Renal cortical epithelial cell (primary cell): ENCODE measurements at places on chromosomes 4 and X.

DNA sequence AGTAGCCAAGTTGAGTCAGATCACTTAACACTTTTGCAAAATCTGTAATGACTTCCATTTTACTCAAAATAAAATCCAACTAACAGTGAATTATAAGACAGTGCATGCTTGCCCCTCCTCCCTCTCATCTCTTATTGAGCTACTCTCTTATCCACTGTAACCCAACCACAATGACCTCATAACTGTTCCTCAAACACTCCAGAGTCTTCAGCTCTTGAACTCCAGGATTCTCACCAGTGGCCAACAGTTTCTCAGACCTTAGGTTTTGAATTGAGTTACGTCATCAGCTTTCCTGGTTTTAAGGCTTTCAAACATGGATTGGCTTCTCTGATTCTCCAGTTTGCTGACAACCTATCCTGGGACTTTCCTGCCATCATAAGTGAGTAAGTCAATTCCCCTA lies 938.3 kb downstream of the RAB28 start:
- no peak for DNase-seq

DNA sequence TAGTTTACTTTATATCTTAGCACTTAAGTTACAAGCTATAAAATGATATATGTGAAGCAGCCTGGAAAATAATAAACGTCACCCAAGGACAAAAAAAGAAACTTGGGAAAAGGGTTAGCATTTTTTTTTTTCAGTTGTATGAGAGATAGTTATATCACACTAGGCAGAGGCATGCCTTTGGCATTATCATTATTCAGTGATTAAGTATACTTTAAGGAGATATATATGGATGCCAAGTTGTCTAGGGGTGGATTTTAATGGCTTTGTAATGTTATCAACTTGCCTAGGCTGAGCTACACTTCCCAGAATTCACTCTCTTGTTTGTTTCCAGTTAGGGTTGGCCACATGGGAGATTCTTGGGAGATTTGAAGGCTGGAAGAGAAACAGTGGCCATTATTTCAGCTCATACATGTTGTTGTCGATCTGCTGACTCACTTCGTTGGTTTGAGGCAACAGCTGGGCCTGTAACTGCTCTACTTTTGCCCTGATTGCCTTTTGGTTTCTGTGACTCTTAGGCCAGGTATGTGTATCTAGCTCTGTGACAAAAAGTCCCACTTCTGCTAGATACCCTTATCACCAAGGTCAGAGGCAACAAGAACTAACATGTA lies 11.5 kb upstream of the SRPX start:
- peak; percentile 23 for DNase-seq

DNA sequence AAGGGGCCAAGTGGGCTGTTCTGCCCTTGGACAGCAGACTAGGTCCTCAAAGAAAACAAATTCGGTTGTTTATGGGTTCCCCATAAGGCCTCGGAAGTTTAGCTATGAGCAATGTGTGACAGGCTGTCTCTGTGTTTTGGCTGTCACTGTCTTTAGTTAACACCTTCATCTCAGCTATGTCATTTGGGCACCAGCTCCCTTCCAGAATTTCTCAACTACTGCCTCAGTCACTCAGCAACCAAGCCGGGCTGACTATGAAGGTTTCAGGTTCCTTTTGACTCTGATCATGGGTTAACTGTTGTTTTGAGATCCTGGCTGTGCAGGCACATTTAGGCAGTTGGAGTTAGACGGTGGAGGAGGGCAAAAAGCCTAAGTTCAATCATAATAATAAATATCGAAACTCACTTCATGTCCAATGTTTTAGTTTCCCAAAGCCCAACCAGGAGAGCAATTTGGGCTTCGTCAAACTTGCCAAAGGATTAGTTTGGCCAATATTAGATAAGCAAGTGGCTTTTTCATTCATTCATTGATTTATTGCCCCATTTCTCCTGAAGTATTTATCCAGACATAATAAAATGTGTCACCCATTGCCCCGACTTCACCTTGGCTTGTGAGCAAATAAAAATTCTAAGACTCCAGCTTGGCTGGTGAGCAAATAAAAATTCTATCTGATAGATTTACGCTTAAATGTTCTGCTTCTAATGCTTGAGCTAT lies 9.1 kb upstream of the PAGE1 start:
- no peak for DNase-seq

GRCh38 chr4:158523990-158524535 lies 2.4 kb downstream of the RXFP1 start:
- DNase-seq: peak; percentile 72

DNA sequence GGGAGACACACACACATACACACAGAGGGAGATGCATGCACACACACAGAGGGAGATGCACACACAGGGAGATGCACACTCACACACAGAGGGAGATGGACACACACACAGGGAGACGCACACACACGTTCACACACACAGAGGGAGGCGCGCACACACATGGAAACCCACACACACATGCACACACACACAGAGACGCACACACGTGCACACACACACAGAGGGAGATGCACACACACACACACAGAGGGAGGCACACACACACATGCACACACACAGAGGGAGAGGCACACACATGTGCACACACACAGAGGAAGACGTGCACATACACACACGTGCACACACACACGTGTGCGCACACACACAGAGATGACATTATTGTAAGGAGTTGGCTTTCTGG lies 79.1 kb downstream of the HMX1 start:
- DNase-seq: no peak

GRCh38 chr4:79057772-79058171 lies 118.5 kb upstream of the PAQR3 start:
- DNase-seq: no peak

DNA sequence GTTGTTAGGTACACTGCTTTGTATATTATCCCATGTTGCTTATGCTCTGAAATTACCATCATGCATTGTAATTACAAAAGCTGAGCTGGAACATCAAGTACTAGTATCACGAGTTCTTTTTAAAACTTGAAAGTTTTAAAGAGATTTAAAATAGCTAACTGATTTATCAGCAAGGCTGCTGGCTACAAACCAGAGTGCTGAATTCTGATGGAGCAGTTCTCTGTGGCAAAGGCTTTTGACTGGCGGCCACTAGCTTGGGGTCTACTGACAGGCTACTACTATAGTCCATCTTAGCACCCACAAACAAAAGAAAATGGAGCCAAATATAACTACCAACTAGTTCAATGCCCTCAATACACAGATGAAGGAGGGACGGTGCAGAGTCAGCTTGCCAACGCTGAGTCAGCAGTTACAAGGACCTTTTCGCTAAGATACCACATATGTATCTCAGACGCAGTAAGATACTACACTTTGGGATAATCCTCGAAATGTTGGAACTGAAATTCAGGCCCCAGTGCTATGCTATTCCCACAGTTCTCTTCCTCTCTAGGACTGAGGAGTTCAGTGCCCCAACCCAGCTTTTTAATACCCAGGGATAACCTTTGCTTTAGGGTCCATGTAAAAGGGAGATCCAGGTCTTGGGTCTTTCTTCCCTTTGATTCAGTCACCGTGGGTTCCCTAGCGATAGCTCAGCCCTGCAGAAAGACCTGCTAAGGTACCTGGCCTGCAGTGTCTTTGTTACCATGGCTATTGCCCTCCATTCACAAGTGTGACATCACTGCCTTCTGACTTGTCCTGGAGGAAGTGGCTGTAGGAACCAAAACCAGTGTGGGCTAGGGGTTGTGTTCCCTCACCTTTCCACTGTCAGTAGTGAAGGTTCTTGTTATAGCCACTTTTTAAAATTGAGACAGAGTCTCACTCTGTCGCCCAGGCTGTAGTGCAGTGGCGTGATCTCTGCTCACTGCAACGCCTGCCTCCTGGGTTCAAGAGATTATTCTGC lies 22.8 kb downstream of the MFAP3L start:
- DNase-seq: no peak

DNA sequence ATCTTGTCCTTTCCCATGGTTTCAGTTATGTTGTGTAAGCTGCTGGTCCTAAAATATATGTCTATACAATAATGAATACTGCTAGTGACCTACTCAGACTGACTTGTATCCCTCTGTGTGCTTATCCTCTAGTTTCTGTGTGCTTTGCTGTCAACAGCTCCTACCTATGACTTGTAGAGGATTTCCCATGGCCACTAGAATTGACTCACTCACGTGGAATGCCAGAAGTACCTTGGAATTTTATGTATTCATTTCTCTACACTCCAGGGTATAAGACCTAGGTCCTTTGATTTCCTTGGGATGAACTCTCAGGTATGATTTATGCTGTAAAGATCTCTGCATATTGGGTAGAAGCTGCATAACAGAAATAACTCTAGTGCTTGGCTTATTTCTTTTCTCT lies 279.9 kb upstream of the SLIT2 start:
- peak; percentile 87 for DNase-seq

DNA sequence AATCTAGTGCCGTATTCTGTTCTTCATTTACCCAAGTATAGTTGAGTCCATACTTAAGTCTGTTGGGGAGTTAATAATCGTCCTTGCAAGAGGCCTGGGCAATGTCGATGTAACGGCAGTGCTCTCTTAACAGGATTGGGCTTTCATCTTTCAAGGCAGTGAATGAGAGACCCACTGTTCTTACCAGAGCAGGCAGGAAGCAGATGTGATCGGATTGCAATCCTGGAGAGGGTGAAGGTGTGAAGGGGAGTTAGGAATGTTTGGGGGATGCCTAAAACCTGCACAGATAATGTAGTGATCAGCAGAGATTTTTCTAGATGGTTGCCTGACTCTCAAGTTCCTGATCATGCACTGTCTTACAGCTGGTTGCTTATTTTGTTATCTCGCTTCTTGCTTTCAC lies 308.4 kb downstream of the AFF2 start:
- DNase-seq: no peak

DNA sequence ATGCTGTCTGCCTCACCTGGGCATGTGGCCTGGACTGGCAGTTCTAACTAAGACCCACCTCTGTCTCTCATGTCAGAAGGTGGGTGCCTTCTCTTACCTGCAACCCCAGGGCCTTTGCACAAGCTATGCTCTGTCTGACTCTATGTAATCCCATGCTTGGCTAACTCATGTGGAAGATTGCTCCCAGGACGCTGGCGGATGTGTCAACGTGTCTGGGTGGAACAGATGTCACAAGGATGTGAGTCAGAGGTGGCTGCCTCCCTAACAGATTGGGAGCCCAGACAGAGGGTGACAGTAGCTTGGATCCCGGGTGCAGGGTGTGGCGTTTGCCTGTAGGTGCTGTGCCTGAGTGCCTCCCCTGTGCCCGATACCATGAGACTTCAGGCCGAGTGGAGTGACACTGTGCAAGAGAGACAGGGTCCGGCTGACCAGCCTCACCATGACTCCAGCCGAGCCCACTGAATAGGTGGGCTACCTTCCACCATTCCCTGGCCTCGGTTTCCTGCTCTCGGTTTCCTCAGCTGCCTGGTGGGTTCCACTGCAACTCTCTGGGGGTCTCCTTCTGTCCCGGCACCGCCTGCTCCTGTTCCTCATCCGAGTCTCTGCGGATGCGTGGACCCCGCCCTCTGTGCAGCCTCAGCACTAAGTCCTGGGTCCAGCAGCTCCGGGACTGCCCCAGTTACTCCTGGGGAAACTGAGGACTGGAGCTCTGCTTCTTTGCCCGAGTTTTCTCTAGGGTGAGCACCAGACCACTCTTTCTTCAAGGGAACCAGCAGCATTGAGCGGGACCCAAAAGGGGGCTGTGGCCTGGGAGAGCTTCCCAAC lies 11.0 kb downstream of the SH3BP2 start:
- DNase-seq: no peak

DNA sequence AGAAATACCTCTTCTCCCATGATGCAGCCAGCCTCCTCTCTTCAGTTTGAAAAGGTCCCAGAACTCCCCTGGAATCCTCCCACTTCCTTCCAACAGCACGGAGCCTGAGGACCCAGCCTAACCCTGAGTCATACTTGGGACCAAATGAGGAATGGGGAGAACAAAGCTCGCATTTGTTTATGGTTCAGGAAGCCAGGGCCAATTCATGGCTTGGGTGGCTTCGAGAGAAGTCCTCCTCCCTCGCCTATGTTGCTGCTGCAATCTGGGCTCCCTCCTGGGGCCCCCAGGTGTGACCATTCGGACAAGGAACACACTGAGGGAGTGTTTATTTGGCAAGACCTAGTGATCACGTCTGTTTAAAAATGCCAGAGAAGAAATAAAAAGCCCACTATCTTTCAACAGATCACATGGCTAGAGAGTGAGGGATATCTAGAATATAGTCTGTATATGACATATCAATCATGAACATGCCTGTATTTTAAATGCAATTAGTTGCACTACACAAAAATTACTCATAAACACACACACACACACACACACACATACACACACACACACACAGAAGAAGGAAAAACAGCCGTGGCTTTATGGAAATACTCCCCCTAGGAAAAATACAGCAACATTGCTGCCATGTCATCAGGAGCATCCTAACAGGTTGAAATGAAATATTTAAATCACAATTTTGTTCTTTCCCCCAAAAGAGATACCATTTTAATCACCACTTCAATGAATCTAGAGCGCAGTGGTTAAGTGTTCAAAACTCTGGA lies 155.7 kb upstream of the MAP3K15 start:
- DNase-seq: peak; percentile 84

GRCh38 chr4:7841894-7842293 lies 97.8 kb downstream of the AFAP1 start:
- no peak for DNase-seq

- no peak for DNase-seq
These were observed at the start of gene TCEAL4 for GRCh38 chrX:103585411-103586313. TSS of gene TCEAL4 (plus strand) at chrX:103585515. CDS start at chrX:103586676, 1,161 bp downstream.
